ENCODE measurements at places on chromosomes 11 and 22.

DNA sequence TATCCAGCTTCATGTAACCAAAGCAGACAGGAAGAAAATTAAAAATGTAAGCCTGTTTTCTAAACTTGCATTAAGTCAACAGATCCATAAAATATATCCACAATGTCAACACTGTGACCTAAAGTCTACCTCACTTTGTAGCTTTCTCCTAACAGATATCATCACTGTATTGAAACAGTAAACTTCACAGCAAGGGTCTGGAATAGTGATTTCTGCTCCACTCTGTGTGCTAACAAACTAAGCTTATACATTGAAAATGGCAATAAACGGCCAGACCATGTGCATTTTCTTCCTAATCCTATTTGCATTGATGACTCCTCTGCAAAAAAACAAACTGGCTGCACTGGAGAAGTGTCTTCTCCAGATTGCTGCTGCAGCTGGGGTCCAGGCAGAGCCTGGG is 26.8 kb downstream of the CADM1 start:
- DNase-seq: no peak

DNA sequence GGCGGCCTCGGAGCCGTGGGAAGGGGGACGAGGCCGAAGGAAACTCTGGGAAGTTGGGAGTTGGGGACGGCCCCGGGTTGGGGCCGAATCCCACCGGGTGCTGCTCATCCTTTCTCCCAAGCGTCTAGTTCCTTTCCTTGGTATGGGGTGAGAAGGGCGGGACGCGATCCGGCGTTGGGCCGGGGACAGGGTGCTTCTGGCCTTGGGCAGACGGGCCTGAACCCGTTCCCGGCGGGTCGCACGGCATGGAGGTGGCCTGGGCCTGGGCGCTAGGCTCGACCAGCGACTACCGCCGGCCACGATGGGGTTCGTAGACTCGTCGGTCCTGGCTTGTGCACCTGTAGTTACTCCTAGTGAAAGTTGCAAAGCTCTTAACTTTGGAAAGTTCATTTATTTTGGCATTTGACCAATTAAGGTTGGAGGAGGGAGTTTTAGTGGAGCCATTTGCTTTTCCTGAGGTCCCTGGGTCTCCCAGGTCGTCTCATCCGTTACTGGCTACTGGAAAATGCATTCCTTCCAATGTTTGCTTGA is 1.0 kb downstream of the SYT9 start:
- DNase-seq: peak; percentile 58

- DNase-seq: peak; percentile 79
Observed at GRCh38 chr22:23608583-23608982, 23.5 kb downstream of the DRICH1 start.

- no peak for DNase-seq
Observed at GRCh38 chr11:78351193-78351592, 66.4 kb downstream of the GAB2 start.

- no peak for DNase-seq
Observed at GRCh38 chr11:106047631-106048030, 25.6 kb upstream of the MSANTD4 start.

DNA sequence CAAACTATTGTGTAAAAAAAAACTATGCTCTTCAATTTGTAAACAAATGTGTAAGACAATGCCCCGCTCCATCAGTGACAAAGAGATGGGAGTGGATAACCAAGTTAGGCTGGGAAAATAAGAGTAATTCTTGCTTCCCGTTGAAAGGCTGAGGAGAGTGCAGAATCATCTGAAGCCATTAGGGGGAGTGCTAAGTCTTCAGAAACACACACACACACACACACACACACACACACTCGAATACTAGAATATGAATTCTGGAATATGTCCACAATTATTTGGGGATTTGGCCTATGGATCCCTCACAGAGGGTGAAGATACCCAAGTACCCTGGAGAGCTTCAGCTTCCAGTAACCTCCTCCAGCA is 27.8 kb upstream of the ROBO3 start:
- DNase-seq: peak; percentile 61

GRCh38 chr11:23573429-23573828 is 713.2 kb upstream of the CCDC179 start:
- no peak for DNase-seq

DNA sequence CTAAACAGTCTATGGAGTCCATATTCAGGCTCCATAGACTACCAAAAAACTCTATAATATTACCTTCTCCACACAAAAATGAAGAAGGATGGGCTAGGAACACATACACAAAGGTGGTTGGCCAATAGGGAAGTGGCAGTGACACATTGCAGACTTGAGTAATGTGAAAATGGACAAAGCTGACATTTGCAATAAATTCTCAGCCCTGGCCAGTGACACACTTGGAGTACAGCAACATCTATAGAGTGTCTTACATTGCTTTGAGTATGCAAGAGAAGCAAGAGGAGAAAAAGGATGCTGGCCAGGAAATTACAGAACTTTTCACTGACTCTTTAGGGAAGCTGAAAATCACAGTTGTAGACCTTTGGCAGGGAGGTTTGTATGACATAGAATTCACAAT is 7.3 kb upstream of the OR52W1 start:
- DNase-seq: no peak

DNA sequence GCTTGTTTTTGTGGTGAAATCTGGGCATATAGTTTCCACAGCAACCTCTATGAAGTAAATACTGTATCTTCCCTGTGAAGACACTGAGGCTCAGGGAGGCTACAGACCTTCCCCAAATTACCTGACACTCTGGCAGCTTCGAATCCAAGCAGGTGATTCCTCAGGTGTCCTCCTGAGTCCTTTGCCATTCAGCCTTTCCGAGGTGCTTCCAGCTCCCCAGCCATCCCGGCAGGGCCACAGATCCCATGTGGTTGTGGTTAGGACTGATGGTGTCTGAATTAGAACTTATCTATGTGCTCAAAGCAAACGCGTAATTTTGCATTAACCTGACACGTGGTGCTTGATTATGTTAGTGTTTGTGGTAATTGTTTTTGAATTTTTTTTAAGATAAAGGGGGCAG is 785.6 kb downstream of the BRD1 start:
- no peak for DNase-seq
